ENCODE measurements at places on chromosomes 7 and 10.

GRCh38 chr7:4707980-4708411 is 25.9 kb downstream of the FOXK1 start:
- no peak for DNase-seq

GRCh38 chr10:11098666-11099065 is 81.0 kb downstream of the CELF2 start:
- DNase-seq, result no peak

DNA sequence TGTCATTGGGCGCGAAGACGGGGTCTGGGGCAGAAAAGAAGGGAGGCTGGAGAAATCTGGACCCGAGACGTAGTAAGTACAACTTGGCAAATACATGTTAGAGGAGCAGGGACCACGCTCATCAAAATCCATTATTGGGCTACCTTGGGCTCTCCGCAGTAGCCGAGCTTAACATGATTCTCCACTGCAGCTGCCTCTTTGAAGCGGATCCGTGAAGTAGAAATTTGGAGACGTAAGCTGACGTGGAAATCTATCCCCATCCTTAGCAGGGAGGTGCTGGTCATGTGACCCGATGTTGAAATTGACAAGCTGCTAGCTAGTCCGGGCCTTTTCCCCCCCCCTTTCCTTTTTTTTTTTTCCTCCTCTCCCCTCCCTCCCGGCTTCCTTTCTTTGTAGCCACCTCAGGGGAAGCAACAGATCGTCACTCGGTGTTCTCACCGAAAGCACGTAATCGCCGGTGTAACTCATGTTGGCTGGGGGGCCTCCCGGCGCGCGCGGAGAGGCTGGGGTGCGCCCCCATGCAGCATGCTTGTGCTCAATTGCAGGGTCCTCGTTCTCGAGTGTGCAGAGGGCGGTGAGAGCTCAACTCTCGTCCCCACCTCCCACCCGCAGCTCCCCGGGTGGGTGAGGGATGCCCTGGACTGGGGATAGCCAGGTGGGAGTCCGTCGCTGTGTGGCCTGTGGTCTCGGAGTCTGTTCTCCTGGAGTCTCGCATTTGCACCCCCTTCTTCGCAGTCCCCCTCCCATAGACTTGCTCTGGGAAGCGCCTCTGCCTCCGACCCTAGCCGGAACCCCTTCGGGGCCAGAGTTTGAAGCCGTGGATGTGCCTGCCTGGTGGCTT is at the start of gene HOXA11:
HOXA11 (minus strand) TSS at position 220 of the 841 bp plus-strand sequence; CDS start at position 132, 88 bp downstream.
- DNase-seq, result peak; percentile 41

DNA sequence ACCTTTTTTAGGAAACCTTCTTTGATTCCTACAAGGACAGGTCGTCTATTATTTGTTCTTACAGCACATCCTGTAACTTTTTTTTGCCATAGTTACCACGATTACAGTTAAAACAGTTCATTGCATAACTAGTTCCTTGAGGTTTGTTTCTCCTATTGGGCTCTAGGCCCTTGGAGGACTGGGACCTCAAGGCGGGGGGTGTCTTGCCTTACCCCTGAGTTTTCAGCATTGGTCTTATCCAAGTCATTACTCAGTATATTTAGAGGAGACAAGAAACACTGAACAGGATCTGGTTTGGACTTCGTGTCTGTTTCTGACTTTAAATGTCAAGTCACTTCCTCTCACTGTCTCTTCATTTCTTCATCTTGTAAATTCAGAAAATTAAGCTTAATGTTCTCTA is 369.8 kb downstream of the SDK1 start:
- no peak for DNase-seq

DNA sequence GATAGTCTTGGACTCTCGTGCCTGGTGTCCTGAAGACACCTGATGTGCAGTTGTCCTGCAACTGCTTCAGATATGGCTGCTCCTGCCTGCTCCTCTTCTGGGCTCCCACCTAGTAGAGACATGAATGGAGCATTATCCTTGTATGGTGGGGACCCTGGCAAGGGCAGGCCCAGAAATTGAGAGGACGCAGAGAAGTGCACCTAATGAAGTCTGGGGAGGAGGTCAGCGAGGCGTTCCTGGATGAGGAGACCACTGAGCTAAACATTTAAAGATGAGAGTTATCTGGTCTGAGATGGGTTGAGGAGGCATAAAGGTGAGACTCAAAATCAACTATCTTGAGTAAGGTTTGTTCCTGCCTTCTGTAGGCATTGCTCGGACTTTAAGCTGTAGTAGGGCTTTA is 66.3 kb downstream of the WDFY4 start:
- DNase-seq, result no peak

DNA sequence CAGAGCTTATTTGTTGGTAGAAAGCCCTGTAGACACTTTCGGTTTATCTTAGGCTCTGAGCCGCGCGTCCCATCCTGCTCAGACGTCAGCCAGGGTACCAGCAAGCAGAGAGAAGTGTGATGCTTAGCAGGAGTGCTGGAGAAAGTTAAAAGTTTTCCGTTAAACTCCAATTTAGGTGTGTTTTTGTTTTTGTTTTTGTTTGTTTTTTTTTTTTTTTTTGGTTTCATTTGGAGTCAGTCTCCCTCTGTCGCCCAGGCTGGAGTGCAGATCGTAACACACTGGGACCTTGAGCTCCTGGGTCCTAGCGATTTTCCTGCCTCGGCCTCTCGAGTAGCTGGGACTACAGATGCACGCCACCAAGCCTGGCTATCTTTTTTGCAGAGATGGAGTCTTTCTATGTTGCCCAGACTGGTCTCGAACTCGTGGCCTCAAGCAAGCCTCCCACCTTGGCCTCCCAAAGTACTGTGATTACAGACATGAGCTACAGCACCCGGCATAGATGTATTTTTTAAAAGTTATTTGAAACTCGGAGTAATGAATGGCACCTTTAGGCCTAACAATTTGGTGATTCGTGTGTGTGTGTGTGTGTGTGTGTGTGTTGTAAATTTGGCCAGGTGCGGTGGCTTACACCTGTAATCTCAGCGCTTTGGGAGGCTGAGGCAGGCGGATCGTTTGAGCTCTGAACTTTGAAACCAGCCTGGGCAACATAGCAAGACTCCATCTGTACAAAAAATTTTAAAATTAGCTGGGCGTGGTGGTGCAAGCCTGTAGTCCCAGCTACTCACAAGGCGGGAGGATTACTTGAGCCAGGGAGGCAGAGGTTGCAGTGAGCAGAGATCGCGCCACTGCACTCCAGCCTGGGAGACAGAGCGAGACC is 1.3 kb upstream of the HIP1 start:
- no peak for DNase-seq

DNA sequence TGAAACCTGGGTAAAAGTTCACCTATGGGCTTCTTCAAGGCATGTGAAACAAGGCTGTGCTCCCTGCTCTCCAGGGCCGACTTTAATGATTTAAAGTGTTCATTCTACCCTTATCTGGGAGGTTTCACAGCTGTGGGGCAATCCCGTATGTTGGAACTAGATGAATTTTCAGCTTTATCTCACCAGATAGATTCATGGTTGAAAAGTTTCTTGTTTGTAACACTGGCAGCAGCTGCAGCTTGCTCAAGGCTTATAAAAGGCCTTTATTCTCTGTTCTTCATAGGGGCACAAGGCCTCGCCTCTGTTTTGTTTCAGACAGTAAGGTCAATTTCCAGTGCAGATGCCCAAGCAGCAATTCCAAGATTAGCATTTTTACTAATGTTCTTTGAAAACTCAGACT is 70.4 kb upstream of the DNAJB12 start:
- no peak for DNase-seq

GRCh38 chr10:128386816-128387604 is 260.8 kb upstream of the MKI67 start:
- no peak for DNase-seq

GRCh38 chr10:60374836-60375235 is 14.8 kb downstream of the ANK3 start:
- no peak for DNase-seq

- no peak for DNase-seq
These were observed 572.3 kb downstream of the TCERG1L start for GRCh38 chr10:130739016-130739756.

- no peak for DNase-seq
These were observed 20.5 kb downstream of the CASD1 start for GRCh38 chr7:94530109-94530508.

DNA sequence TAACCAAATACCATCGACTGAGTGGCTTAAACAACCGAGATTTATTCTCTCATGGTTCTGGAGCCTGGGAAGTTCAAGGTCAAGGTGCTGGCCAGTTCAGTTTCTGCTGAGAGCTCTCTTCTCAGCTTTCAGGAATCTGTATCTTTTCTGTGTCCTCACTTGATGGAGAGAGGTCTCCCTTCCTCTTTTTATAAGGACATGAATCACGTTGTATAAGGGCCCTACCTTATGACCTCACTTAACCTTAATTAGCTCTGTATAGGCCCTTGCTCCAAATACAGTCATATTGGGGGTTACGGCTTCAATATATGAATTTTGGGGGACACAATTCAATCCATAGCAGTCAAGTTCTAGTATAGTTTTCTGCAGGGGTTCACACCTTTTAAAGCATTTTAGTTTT is 135.2 kb upstream of the ADO start:
- no peak for DNase-seq
